Esophagus muscularis mucosa (tissue), 4 donors: ENCODE measurements at places on chromosomes 5 and 9.

DNA sequence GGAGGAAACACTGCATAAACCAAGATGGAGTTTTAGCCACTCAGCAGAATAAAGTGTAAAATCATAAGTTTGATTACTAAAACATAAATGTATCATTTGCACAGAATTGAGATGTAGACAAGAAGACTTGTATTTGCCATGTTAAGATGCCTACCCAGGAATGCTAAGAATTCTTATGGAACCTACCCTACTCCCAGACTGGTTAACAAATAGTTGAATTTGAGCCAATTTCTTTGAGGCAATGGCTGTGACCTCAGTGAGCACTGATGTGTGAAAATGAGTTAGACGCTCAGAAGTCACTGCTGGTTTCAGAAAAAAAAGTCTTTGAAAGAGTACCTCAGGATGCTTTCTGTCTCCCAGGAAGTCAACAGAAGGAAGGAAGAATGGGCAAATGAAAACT is 95.6 kb downstream of the ESM1 start:
- DNase-seq = no peak

DNA sequence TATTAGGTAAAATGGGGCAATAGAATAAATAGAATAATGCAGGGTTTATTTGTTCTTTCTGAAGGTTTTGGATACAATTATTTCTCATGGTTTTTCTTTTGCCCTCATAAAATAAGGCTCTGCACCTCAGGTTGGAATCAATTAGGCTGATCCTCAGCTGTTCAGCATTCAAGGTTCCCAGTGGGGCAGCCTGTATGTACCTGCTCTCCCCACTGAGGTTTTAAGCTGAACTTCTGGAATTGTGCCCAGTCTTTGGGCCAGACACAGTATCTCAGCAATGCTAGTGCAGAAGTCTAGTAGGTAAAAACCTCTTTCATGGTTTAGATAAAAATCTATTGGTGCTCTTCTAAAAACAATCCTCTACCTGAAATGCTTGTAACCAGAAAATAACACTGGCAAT is 98.0 kb downstream of the EDIL3 start:
- DNase-seq = no peak

- DNase-seq = no peak
Measured at GRCh38 chr5:110008131-110008530, 318.4 kb downstream of the MAN2A1 start.

GRCh38 chr9:85041466-85042137 is 372.1 kb downstream of the NTRK2 start:
- no peak for DNase-seq

DNA sequence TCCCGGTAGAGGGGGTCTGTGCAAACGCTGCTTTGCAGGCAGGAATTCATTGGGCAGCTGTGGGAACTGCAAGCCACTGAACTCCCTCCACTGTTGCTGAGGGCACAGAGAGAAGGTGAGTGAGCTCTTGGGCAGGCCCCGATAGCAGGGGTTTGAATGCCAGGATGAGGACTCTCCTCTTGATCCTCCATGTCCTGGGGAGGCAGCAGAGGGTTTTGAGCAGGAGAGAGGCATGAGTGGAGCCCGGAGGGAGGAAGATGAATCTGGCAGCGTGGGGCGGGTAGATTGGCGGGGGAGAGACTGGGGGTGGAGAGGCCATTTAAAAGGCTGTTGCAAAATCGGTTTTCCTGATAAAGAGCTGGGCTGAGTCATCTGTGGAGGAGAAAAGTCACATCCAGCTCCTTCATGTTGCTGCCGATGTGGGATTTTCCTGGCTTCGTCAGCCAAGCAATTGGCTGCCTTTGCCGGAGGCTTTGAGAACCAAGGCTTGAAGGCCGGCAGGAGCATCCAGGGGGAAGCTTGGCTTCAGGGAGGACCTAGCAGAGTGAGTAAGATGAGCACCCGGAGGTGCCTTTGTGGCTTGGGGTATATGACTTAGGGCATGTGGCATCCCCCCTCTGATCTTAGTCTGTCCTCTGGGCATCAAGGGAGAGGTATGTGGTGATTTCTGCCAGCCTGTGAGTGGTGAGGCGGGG is at the start of gene SYNPO:
TSS of gene SYNPO (plus strand) at position 350 of the 695 bp plus-strand sequence. CDS start 7,616 bp downstream, outside the sequence.
- no peak for DNase-seq

GRCh38 chr5:137487600-137487999 is 11.5 kb downstream of the SPOCK1 start:
- no peak for DNase-seq

DNA sequence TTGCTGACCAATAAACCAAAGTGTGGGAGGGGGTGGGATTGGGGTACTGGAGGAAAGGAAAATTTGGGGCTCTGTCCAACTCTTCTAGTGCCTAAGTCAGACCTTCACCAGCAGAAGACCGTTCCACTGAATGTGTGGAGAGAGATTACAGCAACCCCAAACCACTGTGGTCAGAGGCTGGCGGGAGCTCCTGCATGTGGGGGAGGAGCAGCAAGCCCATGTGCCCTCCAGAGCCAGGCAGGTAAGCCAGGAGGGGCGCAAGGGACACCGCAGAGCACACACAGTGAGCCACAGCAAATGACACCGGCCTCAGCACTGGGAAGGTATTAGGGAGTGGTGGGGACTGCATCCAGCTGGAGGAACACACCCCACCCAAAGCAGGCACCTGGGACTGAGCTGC is 62.9 kb downstream of the SMIM23 start:
- no peak for DNase-seq

DNA sequence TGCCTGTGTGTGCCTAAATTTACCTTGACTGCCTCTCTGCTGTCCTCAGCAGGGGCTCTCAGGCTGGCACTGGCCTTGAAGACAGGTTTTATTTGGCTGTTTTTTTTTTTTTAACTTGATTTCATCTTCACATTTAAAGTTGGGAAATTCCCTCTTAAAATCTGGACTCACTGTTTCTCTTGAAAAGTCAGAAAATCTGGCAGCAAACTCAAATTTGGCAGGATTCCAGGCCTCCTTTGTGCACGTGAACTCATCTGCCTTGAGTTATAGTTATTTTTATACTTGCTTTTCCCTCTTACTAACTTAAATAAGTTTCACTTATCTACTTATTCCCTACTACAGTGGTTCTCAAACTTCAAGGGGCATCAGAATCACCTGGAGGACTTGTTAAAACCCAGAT is 118.4 kb upstream of the MAP3K1 start:
- no peak for DNase-seq

DNA sequence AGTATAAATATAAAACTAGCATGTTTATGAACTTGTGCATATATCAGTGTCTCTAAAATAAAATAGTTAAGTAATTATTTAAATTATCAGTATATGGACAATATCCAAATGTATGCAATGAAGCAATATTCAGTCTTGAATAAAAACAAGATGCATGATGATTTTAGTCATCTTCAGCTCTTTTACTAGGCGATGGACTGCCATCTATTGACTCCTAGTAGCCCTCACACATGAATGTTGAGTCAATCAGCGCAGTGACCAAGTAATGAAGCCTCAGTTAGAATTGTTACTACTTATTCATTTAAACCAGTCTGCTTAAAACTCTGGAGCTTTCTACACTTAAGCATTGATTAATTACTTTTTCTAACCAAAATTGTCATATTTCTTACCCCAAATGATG is 92.9 kb upstream of the GRHPR start:
- no peak for DNase-seq

GRCh38 chr5:172531704-172532026 is 77.3 kb upstream of the SH3PXD2B start:
- DNase-seq = no peak

- DNase-seq = no peak
Measured at GRCh38 chr5:40406741-40407211, 272.9 kb upstream of the PTGER4 start.

DNA sequence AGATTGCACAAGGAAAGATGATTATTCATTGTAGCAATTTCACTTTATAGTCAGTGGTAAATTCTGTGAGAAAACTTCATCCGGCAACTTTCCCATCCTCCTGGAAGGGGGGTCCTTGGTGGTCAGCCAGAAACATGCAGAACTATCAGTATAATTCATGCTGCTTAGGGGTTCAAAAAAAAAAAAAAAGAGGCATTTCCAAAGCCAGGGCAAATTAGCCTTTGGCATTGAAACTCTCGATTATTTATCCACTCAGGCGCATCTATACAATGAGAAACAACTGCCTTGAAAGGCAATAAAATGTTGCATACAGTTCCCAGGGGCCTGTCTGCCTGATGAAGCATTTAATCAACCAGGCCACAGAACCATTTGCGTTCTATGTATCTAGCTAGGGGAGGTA is 263.3 kb downstream of the TMEM167A start:
- DNase-seq = no peak

- no peak for DNase-seq
Measured at GRCh38 chr5:7811715-7812114, 39.2 kb downstream of the CFAP90 start.

GRCh38 chr5:71011194-71011792 is 13.8 kb downstream of the NAIP start:
- DNase-seq = peak; percentile 74

- DNase-seq = no peak
Measured at GRCh38 chr9:127692071-127692470, 14.7 kb upstream of the CFAP157 start.

GRCh38 chr5:120504057-120504456 is 40.0 kb downstream of the PRR16 start:
- DNase-seq = no peak

GRCh38 chr5:59187857-59188256 is 605.0 kb downstream of the RAB3C start:
- DNase-seq = no peak

GRCh38 chr5:173399851-173400250 is 71.6 kb upstream of the STC2 start:
- no peak for DNase-seq

DNA sequence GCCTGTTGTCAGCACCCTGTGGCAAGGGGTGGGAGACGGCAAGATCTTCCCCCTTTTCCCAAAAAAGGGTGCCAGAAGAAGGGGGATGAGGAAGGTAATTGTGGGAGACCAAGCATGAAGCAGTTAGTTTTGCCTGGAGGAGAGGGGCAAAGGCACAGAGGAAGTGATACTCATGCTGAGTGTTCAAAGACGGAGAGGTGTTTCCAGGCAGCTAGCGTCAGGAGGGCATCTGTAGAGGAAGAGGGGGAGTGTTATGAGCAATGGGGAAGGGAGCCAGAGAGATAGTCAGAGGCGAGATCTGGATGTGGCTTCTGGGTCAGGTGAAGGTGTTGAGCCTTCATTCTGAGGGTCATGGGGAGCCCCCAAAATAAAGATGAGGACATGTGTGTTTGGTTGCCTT is 26.9 kb upstream of the ADAM19 start:
- no peak for DNase-seq

DNA sequence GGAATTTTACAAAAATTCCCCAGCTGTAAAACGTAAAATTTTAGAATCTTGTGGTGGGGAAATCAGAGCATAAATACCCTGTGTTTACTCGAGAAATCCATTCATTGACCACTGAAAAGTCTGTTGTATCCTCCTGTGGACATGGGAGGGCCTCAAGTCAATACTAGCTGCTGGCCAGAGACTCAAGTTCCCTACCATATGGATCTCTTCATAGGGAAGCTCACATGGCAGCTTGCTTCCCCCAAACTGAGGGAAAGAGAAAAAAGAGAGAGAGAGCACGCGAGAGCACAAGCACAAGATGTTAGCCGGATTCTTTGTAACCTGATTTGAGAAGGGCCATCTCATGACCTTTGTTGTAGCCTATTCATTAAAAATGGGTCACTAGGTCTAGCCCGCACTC is 591.9 kb downstream of the LRRC70 start:
- DNase-seq = no peak

GRCh38 chr5:111582993-111583601 is 70.8 kb upstream of the STARD4 start:
- DNase-seq = no peak

DNA sequence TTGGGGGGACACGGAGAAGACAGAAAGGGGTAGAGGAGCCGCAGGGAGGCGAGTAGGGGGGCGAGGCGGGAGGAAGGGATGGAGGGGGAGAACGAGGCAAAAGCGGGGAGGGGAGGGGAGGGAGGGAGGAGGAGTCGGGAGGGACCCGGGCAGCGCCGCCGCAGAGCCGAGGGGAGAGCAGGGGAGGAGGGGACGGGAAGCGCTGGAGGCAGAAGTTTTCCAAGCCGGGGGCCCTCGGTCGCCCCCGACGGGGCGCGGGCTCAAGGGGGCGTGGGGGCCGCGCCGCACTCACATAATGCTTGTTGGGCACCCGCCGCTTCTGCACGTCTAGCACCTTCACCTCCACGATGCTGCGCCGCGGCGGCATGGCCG is 353 bp downstream of the SH3PXD2B start:
- no peak for DNase-seq

GRCh38 chr5:110588286-110588980 is 138.0 kb downstream of the TMEM232 start:
- DNase-seq = no peak

GRCh38 chr5:173247510-173247909 is 12.5 kb upstream of the NKX2-5 start:
- DNase-seq = no peak

DNA sequence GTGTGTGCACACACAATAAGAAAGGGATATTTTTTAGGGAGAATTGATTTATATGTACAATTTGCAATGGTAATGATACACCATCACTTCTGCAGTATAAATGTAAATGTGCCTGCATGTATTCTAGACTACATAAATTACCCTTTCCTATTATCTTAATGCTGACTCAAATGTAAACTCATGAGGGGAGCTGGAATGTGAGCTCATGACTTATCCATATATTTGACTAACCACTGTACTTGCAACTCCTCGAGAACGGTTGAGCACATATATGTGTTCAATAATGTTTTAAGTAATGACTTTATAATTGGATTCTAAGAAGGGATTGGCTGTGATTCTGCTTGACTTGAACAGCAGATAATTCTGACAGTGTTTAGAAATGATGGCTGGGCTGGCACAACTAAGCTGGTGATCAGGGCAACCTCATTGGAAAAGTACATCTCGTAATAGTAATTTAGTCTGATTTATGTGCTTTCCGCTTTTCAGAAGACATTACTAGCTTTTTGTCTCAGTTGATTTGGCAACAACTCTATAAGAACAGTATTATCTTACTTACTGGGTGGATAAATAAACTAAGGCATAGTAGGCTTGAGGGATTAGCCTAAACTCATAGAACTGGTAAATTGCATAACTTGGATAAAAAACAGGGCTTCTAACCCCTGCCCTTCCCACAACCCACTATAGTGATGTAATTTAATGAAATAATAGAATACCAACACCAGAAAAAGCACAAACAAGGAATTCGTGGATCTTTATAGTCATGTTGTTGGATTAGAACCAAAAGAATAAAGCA is 130.2 kb upstream of the SPEF2 start:
- no peak for DNase-seq

GRCh38 chr9:14908295-14909180 is 1.7 kb downstream of the FREM1 start:
- no peak for DNase-seq

DNA sequence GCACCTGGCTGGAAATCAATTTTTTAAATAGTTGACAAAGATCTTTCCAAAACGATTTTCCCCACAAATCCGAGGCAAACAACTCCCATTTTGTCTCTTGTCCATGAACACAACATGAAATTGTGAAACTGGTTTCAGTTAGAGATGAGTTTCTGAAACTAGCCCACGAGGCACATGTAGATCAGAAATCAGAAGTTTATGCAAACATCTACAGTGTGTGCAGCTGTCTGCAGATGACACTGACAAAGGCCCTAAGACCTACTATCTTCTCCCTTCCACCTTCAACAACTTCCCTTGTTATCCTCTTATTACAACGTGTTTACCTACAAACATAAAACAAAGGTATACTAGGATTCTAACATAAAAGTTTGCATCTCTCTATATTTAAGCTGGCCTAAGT is 183.3 kb downstream of the DIRAS2 start:
- DNase-seq = no peak

- DNase-seq = no peak
Measured at GRCh38 chr5:110335361-110336066, 391.0 kb downstream of the TMEM232 start.
